Motor neuron (in vitro differentiated cells): ENCODE measurements at places on chromosomes 7 and 10.

DNA sequence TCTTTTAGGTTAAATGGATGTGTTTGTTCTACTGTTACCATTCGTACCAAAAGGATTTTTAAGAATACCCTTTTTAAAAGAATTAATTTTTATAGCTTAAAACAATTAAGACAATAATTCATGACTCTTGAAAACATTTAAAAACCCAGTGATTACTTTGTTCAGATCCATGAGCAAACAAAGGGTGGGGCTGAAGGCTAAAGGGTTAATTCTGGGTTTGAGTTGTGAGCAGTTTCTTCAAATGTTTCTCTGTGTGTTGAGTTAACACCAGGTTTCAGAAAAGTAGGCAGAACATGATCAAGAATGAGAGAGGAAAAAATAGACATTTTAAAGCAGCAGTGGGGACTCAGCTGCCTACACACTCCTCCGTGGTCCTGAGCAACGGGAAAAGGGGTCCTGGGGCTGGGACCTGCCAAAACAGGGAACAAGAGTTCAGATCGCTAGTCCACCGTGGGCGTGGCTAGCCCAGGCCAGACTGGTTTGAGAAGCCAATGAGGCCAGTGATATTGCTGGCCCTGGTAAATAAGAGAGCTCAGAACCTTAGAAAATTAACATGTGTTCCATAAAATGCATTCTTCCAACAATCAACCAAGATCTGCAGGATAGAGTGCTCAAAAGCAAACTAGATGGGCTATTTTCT is 14.9 kb upstream of the EZH2 start:
- ATAC-seq: no peak

- peak; percentile 80 for ATAC-seq
These were observed 583.5 kb downstream of the PARD3 start for GRCh38 chr10:34231441-34232180.

DNA sequence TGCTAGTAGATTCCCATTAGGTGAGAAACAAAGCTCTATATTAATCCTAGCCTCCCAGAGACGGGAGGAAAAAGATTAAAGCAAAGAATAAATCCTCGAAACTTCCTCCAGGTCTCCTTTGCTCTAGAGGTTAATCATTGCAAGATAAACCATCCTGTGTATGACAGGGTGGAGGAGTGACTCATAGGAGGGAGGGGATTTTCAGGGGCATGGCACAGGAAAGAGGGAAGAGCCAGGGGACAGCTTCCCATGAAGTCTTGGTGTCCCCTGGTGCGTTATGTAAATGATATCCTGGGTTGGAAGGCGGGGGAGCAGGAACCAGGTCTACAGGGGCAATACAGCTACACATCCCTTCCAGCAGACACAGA is 780 bp downstream of the CYP3A5 start:
- ATAC-seq: peak; percentile 94

DNA sequence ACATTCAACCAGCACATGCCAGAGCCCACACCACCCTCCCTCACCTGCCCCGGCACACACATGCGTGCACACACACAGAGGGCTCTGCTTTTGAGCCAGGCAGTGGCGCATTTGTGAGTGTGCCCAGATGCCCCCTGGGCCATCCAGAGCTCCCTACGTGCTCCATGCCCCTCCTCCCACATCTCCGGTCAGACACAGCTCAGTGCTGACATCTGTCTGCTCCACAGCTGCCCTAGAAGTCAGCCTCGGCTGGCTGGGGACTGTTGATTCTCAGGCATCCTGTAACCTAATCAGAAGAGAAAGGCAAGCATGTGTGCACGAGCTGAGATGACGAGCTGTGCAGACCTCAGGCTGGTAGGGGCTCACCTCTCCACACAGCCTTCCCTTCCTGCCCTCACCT is 135.1 kb downstream of the ZMIZ1 start:
- peak; percentile 54 for ATAC-seq

GRCh38 chr10:90642136-90642535 is 215.7 kb downstream of the HTR7 start:
- ATAC-seq: no peak

DNA sequence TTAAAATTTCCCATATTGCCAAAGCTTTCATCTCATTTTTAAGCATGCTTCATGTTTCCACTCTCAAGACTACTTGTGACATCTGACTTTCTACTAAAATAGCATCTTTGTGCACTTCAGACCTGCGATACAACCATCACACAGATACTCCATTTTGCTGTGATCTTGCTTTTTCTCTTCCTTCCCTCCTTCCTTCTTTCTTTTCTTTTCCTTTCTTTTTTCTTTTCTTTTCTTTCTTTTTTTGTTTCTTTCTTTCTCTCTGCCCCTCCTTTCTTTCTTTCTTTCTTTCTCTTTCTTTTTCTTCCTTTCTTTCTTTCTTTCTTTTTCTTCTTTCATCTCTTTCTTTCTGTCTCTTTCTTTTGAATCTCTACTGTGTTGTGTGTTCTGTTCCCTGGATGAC is 194.0 kb upstream of the KCND2 start:
- ATAC-seq: no peak

DNA sequence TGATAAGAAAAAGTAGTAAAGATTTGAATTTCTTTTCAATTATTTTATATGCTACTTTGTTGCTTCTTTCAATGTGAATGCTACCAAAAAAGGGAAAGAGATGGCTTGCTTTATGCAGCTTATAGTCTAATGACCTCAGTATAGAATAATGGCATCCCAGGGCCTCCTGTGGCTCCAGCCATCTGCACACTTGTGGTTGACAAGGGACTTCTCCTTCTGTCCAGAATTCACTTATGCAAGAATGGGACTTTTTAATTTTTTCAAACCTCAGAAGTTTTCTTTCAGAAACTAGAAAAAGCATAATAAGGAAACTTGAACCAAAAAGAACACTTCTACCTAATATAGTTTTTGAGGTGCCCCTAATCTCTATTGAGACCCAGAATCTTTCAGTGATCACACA is 310.9 kb downstream of the CTNNA3 start:
- ATAC-seq: no peak

DNA sequence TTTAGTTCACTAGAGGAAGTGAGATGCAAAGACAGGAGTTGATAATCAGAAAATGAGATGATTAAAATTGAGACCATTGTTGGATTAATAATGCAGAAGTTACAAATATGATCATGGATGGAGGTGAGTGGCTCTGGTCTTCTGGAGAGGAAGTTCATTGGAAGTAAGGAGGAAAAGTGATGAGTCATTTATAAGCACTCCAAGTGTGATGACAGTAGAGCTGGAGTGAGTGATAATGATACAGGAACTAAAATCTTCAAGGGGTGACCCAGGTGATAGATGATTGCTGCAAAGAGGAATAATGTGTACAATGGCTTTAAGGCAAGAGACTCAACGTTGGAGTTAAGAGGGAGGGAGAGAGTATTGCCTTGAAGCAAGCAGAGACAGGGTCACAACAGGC is 20.7 kb downstream of the ZNF32 start:
- no peak for ATAC-seq

DNA sequence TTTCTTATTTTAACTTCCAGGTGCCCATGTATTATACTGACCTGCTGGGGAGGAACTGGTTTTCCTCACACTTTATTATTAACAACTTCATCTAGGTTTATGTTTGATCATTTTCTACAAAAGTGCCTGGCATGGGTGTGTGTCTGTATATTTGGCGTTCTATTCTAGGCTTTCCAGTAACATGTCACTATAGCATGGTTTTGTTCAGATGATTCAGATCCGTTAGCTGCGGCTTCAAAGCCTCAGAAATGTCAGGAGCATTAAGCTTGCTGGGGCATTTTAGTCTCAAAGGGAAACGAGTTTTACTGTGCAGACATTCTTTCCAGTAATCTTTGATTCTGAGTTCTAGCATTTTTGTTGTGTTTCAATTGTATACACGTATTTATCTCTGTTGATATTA is 2.3 kb downstream of the INPP5A start:
- peak; percentile 4 for ATAC-seq

DNA sequence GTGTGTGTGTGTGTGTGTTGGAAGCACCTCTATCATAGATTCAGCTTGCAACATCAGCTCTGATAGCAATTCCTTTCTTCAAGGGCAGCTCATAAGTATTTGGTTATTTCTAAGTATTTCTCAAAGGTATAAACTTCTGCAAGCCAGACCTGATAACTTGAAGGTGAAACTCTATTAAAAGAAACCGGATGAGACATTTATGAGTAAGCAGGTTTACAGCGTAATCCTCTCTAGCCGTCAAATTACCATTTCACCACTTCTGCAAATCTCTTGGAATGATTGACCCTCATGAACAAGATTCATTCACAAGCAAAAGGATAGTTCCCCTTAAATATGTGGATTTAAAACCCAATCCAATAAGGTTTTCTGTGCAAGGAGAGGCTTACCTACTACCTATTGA is 23.1 kb downstream of the PDE1C start:
- ATAC-seq: no peak

DNA sequence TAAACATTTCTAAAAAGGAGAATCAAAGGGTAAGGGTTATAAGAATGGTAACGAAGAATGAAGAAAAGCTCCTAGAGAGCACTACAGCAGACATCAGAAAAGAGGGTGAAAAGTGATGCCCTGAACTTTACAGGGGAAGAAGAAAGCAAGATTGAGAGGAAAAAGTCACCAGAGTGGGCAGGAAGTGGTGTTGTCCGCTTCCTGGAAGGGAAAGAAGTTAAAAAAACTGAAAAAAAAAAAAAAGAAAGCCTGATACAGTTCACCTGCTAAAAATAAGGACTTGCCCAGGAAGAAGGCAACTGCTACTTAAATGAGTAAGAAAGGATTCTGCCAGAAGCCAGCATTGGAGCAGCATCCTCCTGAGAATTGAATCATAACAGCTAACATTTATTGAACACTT is 330.1 kb upstream of the PHF14 start:
- no peak for ATAC-seq

- no peak for ATAC-seq
These were observed 1.6 kb upstream of the TASOR2 start for GRCh38 chr10:5683065-5683464.

DNA sequence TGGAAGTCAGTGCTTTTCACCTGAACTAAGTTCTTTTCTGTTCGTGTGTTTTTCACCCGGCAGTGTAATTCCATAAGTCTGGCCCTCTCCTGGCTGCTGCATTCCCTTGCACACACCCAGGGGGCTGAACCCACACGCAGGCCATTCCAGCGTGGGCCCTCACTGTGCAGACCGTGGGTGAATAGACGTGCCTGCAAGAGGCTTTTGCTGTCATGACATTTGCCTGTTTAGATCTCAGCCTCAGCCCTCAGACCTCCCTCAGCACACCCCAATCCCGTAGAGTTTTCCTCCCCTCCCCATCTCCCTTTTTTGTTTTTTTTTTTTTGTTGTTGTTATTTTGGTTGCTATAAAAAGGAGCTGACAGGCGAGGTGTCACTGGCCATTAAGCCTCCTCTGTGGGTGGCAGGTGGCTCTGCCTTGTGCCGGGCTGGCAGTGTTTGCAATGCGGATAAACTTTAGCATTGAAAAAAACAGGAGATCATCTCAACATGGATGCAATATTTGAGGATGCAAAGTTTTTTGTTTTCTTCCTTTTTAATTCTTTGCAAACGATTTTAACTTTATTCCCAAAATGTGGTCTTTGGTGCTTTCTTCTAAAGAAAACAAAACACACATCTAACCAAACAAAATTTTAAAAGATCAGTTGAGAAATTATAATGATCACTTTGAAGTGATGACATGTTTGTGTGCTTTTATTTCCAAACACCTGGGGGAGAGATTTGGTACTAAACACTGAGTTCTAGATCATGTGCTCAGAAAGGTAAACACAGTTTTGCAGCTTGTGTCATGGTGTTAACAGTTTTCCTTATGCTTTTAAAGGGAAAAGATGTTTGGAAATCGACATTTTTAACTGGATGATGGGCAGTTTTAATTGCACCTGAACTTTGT is 58.8 kb downstream of the WDR37 start:
- ATAC-seq: no peak

GRCh38 chr7:19834566-19834965 is 61.1 kb upstream of the TMEM196 start:
- no peak for ATAC-seq

DNA sequence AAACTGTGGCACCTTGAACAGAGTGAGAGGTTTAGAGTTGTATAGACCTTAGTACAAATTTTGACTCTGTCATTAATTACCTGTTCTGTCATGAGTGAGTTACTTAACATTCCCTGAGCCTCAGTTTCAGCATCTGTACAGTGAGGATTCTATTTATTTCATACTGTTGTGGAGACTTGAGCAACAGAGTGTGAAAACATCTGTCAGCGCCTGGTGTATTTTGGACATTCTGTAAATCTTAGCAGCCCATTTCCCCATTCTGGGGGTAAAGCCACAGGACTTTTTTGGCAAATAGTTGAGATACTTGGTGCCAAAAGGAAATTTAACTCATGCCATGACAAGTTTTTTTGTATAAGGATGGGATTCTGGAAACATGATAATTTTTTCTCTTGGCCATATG is 94.8 kb downstream of the AUTS2 start:
- no peak for ATAC-seq

DNA sequence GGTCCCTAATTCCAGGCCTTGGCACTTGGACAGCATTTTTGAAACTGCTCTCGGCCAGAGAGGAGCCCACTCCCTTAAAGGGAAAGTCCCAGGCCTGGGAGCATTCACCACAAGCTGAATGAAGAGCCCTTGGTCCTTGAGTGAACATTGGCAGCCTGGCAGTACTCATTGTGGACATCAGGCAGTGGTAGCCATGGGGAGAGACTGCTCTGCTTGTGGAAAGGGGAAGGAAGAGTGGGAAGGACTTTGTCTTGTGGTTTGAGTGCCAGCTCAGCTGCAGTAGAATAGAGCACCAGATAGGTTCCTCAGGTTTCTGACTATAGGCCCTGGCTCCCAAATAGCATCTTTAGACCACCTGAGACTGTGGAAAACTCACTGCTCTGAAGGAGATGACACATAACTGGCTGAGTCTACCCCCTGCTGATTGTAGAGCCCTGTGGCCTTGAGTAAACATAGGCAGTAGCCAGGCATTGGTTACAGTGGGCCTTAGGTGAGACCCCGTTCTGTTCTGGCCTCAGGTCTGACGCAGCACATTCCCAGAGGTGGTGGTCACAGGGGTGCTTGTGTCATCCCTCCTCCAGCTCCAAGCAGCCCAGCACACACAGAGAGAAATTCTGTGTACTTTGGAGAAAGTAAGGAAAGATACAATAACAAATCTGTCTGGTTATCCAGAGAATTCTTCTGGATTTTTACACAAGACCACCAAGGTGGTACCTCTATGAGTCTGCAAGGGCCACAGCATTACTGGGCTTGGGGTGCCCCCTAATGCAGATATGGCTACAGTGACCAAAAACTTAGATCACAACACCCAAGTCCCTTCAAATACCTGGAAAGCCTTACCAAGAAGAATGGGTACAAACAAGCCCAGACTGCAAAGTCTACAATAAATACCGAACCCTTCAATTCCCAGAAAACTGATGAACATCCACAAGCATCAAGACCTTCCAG is 153.8 kb downstream of the GNAI1 start:
- ATAC-seq: no peak

- ATAC-seq: no peak
These were observed 454.4 kb downstream of the HTR7 start for GRCh38 chr10:90403211-90404000.

- no peak for ATAC-seq
These were observed 38.4 kb upstream of the TM9SF3 start for GRCh38 chr10:96625173-96625572.
